Stomach (tissue), 19 donors: ENCODE measurements at places on chromosomes 7 and 10. TPM values are rescaled to one million over a fixed set of nuclear protein-coding genes. Genes with fewer than 3 reads are reported as not detected.

GRCh38 chr10:12811826-12812225 is 189.7 kb downstream of the CCDC3 start:
- no peaks in the 10 kb centered on the region for H3K36me3 ChIP-seq
- DNase-seq: no peak
- no peaks in the 10 kb centered on the region for H3K27me3 ChIP-seq
- no peak overlapping the region for H3K4me3 ChIP-seq

DNA sequence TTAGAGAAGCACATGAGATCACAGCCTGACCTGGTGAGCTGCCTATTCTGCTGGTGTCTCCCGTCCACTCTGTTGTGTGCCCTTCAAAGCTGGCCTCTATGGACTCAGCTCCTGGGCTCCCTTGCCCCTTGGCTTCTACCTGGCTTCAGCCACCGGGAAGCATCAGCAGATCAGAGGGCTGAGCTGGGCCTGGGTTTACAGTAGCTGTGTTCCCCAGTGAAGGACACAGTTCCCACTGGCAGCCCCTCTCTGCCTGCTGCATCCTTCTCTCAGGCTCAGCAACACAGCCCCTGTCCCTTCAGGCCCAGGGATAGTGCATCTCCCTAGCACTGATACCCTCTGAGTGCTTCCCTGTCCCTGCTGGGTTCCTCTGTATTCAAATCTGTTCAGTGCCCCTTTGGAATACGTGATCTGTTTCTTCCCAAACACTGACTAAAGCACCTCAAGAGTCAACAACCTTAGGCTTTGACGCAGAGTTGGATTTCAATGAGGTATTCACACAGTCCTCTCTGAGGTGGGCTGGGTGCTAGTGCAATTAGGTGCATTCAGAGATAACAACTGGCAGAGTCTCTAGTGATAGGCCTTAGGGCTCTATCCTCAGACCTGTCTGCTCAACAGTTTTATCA is 109.8 kb downstream of the GRID1 start:
- H3K36me3 ChIP-seq: no peaks in the 10 kb centered on the region
- DNase-seq: no peak
- no peak overlapping the region for H3K27ac ChIP-seq
- no peaks in the 10 kb centered on the region for H3K4me1 ChIP-seq

PKD1L1 gene
- under 0.01 TPM for total RNA-seq

KCNMA1 gene
- total RNA-seq: 41.4 TPM

DNA sequence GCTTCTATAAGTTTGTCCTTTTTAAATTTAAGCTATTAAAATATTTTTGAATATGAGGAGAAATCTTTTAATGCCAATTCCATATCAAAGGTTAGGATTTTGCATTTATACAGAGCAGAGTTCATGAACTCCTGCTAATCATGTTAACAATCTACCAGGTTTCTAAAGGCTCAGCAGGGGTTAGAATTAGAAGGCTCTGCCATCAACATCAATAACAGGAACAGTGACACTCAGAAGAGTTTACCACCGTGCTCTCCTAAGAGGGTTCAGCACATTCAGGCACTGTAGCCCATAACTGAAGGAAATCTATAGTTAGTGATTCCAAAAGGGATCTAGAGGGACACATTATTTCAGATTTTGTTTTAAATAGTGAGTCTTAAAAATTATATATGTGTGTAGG is 100.1 kb downstream of the HOXA1 start:
- H3K4me1 ChIP-seq: no peaks in the 10 kb centered on the region
- no peaks in the 10 kb centered on the region for H3K36me3 ChIP-seq
- H3K27me3 ChIP-seq: no peaks in the 10 kb centered on the region
- no peak overlapping the region for H3K4me3 ChIP-seq

DNA sequence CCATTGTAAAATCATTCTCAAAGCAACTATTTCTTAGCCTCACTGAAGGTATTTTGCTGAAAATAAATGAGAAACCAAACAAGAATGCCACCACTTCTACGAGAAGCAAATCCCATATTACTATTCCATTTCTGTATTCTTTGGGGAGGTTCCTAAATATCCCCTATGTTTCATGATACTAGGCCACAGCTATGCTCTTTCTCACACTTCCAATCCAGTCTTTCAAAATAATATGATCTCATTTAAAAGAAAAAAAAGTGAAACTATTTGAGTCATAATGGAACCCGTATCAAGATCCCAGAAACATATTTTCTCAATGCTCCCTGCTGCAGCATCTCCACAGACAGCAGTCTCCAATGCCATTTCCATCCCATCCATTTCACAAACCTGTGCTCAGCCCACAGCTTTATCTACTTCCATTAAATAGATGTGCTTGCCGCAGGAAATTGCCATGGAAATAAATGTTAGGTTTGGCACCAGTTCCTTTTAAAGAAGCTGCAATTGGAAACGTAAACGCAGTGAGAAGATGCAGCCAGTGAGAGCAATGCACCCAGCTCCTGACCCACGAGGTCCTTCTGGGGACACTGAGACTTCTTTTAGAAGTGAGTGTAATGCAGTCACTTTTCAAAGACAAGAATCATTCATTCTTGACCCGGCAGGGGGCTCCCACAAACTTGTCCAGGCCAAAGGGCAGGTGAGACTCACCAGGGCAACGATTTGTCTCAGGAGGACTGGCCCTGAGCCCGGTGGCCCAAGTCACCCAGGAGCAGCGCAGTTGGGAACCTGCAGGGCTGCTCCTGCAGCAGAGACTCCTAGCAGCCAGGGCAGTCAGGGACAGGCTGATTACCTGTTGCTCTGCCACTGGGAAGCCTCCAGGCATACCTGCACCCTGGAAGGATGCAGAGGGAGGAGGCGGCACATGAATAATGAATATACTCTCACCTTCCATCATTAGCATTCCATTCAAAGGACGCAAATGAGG is 99.6 kb downstream of the C10orf90 start:
- no peaks in the 10 kb centered on the region for H3K36me3 ChIP-seq
- H3K4me3 ChIP-seq: no peak overlapping the region
- H3K27ac ChIP-seq: no peak overlapping the region
- DNase-seq: no peak
- H3K4me1 ChIP-seq: no peaks in the 10 kb centered on the region

CCL26 gene
- not detected for total RNA-seq
